Myocyte (in vitro differentiated cells): ENCODE measurements at places on chromosomes 6 and 20. TPM values are rescaled to one million over a fixed set of nuclear protein-coding genes. Genes with fewer than 3 reads are reported as not detected.

DNA sequence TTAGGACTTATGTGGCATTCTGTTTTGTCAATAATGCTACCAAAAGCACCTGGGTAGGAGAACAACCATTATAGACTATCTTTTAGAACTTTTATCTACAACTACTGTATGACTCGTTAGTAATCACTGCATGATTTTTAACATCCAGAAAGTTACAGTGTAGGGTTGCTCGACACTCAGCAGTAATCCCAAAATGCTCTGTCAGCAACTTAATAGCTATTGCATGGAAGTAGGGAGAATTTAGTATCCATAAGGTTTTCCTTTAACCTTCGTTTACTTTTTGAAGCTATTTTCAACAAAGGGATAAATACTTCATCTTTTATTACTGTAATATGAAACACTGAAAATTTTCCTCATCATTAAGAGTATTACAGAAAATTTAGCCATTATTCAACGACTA is 309.5 kb downstream of the RNGTT start:
- no peak for DNase-seq

DNA sequence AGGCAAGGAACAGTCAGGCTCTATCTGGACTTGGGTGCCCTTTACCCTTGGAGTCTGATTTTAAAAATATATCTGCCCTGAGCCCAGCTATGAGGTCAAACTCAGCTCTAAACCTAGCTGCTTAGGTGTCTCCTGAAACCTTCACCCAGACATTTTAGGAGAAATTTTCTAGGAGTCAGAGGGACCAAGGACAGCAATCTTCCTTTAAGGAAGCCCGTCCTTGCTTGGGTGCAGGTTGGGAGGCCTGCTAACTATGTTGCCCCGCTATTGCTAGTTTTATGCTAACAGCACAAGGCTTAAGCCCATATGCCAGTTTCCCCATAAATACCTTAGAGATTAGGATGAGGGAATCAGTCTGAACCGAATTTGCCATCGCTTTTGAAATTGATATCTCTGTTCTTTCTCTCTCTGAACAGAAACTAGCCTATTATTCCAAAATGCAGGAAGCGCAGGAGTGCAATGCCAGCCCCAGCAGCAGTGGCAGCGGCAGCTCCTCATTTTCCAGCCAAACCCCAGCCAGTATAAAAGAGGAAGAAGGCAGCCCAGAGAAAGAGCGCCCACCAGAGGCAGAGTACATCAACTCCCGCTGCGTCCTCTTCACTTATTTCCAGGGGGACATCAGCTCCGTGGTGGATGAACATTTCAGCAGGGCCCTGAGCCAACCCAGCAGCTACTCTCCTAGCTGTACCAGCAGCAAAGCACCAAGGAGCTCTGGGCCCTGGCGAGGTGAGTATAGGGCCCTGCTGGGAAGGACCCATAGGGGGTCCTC is 2.6 kb downstream of the VGLL2 start:
- DNase-seq = no peak

DNA sequence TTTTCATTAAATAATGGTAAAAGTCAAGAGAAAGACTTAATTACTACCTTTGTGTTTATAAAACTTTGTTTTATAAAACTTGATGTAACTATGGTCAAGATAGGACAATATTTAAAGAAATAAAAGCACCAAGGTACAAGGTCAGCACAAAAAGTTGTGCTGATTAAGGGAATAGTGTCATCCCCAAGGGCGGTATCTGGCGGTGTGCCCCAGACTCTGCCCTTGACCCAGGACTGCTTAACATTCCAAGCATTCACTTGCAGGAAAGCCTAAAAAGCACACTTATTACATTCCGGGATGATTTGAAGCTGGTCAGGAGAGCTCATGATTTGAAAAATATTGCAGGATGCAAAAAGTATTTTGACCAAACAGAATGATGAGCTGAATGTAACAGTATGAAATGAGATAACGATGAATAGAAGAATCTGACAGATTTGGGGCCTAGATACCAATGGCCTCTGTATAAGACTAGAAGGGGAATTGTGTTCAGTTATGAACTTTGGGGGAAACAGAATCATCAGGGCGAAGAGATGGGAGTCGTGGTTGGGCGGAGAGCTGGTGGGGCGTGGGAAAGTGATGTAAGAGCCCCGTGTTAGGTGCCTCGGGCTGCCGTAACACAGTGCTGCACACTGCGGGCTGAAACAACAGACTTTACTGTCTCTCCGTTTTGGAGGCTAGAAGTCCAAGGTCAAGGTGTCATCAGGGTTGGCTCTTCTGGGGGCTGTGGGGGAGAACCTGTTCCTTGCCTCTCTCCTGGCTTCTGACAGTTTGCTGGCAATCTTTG is 77.2 kb downstream of the CDC5L start:
- DNase-seq = peak; percentile 60

DNA sequence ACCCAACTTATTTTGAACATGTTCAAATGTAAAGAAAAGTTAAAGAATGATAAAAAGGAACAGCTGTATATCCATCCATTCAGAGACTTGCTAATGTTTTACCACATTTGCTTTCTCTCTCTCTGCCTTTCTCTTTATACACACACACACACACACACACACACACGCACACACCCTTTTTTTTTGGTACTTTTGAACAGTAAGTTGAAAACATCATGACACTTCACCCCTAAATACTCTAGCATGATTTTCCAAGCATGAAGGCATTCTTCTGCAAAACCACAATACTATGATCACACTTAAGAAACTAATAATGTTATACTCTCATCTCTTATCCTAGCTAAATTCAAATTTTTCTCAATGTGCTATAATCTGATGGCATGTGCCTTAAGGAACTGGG is 192.3 kb downstream of the UTRN start:
- DNase-seq = no peak

DNA sequence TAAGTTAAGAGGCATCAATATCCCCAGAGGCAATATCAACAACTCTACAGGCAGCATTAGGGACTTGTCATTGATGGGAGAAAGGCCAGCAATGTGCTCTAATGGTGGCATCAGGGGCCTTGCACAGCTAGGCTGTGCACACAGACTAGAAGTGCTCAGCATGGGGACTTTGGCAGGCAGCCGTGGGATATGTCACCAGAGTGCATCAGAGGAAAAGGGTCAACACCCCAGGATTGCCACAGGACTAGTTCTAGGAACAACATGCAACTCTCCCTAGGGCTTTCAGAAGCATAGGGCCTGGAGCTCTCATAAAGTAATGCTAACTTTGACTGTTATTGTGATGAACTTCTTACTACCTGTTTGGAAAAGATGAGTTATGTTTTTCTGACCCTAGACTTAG is 32.2 kb upstream of the OSTM1 start:
- DNase-seq = no peak

DNA sequence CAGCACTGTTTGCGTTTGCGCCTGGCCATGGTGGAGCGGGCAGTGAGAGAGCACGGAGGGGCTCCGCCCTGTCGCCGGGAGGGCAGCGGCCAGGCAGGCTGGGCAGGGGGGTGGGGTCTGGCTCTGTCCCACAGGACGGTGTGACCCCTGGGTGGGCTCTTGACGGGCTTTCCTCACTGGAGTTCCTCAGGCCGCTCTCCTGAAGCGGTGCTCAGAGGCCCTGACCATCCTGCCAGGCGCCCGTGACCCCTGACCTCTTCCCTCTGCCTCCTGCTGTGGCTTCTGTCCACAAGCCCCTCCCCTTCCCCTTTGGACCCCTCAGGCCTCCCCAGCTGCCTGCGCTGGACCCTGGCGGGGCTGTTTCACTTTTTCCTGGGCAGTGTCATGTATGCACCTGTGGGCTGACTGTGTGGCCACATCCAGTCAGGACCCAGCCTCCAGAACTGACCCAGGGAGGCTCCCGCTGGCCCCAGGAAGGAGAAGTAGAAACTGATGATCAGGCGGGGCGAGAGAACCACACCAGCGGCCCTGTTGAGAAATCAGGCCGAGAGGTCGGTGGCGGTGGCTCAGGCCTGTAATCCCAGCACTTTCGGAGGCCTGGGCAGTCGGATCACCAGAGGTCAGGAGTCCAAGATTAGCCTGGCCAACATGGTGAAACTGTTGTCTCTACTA is 1.2 kb downstream of the OGFR start:
- DNase-seq = no peak

GRCh38 chr20:20010639-20011500 is 6.3 kb upstream of the NAA20 start:
- peak; percentile 25 for DNase-seq

DNA sequence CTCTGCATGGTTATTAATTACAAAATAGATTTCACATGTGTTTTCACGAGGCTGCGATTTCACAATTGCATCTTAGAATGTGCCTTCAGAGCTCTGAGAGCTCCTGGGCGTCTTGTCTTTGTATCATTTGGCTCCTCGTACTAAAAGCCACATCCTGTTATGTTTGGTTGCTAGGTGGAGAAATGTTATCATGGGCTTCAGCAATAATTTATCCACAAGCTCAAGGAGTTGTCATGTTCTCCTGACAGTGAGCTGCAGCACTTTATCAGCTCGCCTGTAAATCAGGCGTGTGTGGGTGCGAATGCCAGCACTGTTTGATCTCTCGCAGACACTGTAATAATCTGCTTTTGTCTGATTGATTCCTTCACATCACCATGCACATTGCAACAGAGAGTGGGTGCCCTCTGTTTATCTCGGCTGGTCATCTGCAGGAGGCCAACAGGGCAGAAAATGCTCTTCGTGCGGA is 218.6 kb upstream of the ZFP64 start:
- peak; percentile 20 for DNase-seq

- peak; percentile 88 for DNase-seq
Observed at GRCh38 chr20:43662943-43663655, 3.8 kb upstream of the MYBL2 start.

GRCh38 chr20:24633026-24633425 is 163.6 kb downstream of the SYNDIG1 start:
- DNase-seq = no peak

The KIFC1 gene
- total RNA-seq = 0.35 and 0.52 TPM in 2 replicates

The DEFB113 gene
- total RNA-seq = not detected in 2 replicates

The KCNQ5 gene
- total RNA-seq = 3.5 and 3.6 TPM in 2 replicates

The CCN2 gene
- total RNA-seq = 16.1 and 20.2 TPM in 2 replicates
